ENCODE measurements at places on chromosomes 7 and 10.
A peak's percentile ranks its signal among the peaks of the same experiment; 100 is the strongest.

GRCh38 chr7:150863946-150864345, 11.6 kb downstream of the AOC1 start:
- no peak for DNase-seq

DNA sequence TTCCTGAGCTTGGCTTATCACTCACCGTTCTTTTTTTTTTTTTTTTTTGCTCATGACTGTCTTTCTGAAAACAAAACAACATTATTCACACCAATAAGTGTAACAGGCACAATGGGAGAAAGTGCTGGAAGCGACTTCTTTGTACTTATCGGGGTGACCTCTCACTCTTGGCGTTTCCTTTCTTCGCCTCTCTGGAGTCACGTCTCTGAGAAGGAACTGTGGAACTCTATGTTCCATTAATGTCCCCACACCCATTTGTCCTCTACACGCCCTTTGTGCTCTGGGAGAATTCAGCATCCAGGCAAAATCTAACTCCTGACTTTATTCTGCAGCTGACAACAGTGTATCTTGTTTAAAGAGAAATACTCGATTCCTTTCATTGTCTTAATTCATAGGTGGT, 70.8 kb upstream of the FAM204A start:
- no peak for DNase-seq

- no peak for DNase-seq
Observed at GRCh38 chr10:52890281-52890680, 117.7 kb upstream of the MBL2 start.

GRCh38 chr10:95660283-95660682, 3.8 kb upstream of the ALDH18A1 start:
- no peak for DNase-seq

GRCh38 chr7:132430861-132431822, 145.1 kb downstream of the PLXNA4 start:
- DNase-seq, result peak; percentile 29

DNA sequence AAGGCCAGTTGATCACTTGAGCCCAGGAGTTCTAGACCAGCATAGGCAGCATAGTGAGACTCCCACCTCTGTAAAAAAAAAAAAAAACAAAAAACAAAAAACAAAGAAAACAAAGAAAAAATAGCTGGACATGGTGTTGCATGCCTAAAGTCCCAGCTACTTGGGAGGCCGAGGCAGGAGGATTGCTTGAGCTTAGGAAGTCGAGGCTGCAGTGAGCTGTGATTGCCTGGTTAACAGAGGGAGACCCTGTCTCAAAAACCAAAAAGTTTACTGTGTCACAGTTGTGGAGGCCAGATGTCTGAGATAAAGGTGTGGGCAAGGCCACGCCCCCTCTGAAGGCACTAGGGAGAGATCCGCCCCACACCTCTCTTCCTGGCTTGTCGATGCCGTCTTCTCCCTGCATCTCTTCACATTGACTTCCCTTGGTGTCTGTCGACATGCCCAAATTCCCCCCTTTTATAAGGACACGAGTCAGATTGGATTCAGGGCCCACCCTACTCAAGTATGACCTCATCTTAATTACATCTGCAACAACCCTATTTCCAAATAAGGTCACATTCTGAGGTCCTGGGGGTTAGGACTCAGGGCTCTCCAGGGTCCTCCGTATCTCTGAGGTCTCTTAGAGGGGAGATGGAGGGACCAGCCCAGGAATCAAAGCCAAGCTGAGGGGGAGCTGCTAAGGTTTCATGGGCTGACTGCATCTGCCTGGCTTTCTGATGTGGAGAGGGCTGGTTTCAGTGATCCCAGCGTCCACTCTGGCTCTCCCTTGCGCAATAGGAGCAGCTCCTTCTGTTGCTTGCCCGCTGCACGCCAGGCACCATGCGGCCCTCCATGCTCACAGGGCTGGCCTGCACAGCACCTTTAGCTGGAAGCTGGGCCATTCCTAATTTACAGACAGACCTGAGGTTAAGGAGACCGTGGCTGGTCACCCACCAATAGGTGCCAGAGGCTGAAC, 23.1 kb downstream of the AGAP3 start:
- DNase-seq, result no peak

GRCh38 chr10:59234194-59234593, 57.8 kb downstream of the PHYHIPL start:
- no peak for DNase-seq

Data from stimulated activated CD4-positive, alpha-beta T cell treated with anti-CD3 and anti-CD28 coated beads, Interleukin-12 subunit alpha, Interleukin-12 subunit beta, amount 100 ng/mL, for 48 hours (primary cell).